ENCODE measurements at places on chromosomes 16 and 17.
A peak's percentile ranks its signal among the peaks of the same experiment; 100 is the strongest.

DNA sequence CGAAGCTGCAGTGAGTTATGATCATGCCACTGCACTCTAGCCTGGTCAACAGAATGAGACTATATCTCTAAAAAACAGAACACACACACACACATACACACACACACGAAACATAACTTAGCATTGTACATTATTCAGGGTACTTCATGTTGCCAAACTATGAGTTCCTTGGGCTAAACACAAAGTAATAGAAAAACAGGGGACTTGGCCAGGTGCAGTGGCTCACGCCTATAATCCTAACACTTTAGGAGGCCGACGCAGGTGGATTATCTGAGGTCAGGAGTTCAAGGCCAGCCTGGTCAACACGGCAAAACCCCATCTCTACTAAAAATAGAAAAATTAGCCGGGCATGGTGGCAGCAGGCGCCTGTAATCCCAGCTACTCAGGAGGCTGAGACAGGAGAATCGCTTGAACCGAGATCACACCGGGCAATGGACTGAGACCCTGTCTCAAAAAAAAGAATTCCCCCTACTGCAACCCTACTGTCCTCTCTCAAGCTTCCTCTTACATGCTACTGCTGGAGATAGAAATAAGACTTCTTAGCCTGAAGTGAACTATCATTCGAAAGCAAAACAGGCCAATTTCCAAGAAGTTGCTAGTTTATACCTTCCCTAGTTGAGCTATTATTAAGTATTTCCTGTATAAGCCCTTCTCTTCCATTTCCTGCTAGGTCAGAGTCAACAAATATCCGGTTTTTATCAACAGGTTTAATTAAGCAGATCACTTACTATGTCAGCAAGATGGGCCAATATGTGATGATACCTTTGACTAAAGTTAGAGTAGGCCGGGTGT, 7.2 kb downstream of the LSM12 start:
- no peak for DNase-seq

GRCh38 chr17:57548421-57549410, 196.4 kb downstream of the CCDC182 start:
- DNase-seq = no peak

DNA sequence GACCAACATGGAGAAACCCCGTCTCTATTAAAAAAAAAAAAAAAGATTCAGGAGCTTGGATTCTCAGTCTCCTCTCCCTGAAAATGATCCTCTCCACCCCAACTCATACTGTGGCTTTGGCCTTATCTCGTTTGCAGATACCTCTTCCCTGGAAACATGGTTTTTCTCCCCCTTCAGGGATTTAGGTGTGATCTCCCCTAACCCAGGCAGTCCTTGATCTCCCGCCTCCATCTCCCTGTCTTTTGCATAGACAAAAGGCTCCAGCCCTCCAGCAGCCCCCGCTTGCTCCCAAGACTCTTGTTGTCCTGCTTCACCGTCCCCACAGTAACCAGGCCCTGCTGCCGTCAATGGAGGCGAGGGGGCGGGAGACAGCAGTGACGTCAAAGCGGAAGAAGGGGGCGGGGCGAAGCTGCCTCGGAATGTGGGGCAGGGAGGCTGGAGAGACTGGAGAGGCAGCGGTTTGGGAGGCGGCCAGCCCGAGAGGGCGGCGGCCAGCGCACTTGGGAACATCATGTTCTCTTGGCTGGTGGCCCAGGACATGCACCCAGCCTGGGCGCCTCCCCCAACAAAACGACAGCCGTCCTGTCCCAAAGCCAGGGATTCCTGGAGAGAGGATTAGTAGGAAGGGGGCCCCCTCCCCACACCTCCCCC, 1.9 kb upstream of the PER1 start:
- DNase-seq = peak; percentile 65

GRCh38 chr17:1880851-1881630, 51.2 kb downstream of the RPA1 start:
- no peak for DNase-seq

DNA sequence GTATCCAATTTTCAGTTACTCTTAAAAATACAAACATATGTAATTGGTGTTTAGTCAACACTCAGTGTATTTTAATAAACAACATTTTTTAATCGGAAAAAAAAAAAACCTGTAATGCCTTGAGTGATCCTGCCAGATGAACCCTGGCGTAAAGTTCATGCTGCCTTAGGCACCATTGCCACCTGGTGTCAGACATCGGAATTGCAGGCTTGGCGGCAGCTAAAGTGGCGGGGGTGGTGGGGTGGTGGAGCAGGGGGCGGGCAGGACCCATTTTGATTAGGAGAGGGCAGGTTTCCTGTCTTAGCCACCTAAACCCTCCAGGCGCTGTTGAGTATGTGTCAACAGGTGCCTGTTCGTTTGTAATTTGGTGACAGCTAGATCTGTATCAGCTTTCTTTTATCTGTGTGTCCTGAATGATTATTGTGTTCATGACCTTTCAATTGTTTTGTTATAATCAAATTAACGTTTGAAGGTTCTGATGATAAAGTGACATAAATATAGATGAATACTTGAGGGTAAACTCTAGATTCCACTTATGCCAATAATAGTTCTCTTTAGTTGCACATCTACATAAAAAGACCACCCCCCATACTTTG, 588.7 kb downstream of the CDH13 start:
- DNase-seq = no peak

DNA sequence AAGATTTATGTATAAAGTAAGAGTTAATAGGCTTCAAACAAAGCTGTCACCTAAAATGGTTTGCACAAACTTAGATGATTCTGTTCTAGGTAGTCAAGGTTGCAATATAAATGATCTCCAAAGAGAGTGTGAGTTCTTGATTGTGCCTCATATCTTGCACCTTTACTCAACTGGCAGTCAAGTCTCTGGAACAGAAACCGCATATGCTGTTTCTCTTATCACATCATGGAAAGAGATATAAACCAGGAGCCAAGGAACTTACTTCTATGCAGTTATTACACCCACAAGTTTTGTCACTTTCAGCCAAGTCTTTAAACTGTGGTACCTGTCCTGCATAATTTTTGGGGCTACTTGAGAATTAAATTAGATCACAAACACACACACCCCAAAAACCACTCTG, 5.2 kb downstream of the SSH2 start:
- DNase-seq = no peak

DNA sequence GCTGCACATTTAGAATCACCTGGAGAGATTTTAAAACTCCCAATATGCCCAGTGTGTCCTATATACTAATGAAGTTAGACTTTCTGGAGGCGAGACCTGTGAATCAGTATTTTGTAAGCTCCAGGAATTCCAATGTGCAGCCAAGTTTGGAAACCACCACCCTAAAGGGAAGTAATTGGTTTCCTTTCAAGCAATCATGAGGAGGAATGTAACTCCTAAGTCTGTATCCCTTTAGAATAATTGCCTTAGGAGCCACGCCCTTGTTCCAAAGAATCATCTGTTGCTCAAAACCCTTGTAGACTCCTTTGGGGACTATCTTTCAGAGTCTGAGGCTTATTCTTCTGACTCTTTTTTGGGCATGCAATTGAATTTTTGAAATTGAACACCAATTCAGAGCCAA, 84.4 kb downstream of the DNAH9 start:
- DNase-seq = no peak

DNA sequence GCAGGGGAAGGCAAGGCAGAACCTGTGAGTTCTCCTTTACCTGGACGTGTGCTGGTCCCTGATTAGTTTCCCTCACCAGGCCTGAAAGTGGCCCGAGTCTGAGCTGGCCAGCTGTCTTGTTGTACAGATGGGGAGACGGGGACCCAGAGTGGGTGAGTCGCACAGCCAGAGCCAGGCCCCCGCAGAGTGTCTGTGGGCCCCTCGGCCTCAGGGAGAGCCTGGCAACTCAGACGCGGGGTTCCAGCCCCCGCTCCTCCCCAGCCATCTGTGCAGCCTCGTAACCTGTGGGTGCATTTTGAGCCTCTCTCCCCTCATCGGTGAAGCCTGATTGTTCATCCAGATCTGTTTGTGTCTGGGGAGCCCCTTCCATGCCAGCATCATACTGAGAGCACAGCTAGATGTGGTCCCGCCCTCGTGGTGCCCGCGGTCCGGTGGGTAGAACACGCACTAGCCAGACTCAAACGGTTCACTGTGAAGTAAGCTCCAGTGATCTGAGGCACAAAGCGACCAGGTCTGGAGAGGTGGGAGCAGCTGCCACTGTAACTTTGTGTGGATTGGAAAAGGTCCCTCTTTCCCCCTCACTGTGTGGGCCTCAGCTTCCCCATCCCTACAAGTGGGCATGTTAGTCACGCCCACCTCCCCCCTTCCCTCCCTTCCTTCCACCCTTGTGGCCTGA, 6.0 kb upstream of the NDRG4 start:
- no peak for DNase-seq

- no peak for DNase-seq
Observed at GRCh38 chr17:49850772-49851386, 3.0 kb upstream of the TAC4 start.

DNA sequence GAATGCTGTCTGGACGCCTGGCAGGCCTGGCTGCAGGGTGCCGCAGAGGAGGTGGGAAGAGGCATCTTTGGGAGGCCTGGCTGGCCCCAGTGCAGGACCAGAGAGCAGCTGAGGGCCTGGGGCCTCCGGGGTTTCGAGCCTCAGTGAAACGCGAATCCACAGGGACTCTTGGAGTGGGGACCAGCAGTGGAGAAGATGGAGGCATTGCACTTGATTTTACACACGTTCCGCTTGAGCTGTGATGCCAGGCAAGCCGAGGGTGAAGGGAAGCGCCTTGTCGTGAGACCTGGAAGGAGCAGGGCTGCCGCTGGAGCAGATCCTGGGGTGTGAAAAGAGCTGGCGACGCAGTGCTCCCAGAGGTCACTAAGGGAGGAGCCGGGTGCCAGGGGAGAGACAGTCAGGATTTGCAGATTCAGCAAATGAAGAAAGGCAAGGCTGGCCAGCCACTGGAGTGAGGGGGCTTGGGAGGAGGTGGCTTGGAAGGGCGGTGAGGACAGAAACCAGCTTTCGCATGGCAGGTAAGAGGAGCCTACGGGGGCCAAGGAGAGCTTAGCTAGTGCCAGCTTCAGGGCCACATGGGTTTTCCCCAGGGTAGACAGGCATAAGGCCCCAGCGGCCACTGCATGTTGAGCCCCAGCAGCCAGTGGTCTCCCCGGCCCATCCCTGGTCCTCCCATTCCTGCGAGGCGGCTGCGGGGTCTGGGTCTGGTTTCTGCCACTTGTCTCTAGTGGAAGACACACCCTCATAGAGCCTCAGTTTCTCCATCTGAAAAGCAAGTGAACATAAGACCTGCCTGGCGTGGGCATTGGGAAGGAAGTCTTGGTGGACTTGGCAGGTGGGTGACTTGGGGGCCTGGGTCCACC, 175.2 kb upstream of the CHMP6 start:
- DNase-seq = no peak

GRCh38 chr17:40515011-40515410, 13.6 kb upstream of the TNS4 start:
- no peak for DNase-seq

DNA sequence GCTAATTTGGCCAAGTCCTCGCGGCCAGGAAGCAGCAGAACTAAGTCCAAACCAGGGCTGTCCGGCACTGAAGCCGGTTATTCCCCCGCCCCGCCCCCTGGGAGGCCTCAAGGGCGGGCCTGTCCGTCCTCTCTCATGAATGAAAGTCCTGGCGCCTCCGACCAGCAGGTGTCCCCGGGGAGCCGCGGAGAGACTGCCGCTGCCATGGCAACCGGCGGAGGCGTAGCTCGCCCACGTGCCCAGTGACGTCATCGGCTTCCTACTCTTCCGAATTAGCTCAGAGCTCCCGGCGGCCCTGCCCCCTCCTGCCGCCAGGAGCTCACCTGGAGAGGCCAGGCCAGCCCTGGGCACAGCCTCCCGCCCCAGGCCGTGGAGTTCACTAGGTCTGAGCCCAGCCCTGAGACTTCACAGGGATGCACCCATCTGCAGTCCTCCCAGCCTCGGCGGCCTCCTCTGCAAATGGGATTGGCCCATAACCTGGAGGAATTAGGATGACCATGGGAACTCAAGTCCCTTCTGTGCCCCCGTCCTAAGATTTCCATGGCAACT, 1.3 kb downstream of the SPATA2L start:
- DNase-seq = peak; percentile 92

GRCh38 chr16:55294931-55295342, 29.1 kb upstream of the IRX6 start:
- DNase-seq = no peak

GRCh38 chr17:36566081-36566480, 21.4 kb downstream of the GGNBP2 start:
- no peak for DNase-seq

GRCh38 chr16:75529056-75529905, 6.6 kb downstream of the CHST5 start:
- no peak for DNase-seq

DNA sequence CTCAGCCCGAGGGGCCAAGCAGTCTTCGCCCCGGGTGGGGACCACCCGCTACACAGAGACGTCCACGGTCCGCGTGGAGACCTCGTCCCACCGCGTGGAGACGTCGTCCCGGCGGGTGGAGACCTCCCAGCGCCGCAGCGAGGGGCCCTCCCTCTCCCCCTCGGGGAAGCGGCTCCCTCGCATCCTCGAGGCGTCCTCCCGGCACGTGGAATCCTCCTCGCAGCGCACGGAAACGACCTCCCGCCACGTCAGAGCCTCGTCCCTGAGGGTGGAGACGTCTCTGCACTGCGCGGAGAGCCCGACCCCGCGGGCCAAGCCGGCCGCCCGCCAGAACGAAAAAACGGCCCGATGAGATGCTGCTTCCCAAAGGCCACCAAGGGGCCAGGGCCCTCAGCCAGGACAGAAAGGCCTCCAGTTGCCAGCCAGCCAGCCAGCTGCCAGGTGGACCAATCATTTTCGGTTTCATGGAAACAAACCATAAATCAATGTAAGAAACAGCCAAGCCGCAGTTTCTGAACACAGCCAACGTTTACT, 424 bp downstream of the C17orf100 start:
- DNase-seq = no peak

- DNase-seq = no peak
Observed at GRCh38 chr16:85612801-85613603, at the start of gene GSE1. GSE1 (plus strand) TSS chr16:85613322; CDS start chr16:85613392, 70 bp downstream.

DNA sequence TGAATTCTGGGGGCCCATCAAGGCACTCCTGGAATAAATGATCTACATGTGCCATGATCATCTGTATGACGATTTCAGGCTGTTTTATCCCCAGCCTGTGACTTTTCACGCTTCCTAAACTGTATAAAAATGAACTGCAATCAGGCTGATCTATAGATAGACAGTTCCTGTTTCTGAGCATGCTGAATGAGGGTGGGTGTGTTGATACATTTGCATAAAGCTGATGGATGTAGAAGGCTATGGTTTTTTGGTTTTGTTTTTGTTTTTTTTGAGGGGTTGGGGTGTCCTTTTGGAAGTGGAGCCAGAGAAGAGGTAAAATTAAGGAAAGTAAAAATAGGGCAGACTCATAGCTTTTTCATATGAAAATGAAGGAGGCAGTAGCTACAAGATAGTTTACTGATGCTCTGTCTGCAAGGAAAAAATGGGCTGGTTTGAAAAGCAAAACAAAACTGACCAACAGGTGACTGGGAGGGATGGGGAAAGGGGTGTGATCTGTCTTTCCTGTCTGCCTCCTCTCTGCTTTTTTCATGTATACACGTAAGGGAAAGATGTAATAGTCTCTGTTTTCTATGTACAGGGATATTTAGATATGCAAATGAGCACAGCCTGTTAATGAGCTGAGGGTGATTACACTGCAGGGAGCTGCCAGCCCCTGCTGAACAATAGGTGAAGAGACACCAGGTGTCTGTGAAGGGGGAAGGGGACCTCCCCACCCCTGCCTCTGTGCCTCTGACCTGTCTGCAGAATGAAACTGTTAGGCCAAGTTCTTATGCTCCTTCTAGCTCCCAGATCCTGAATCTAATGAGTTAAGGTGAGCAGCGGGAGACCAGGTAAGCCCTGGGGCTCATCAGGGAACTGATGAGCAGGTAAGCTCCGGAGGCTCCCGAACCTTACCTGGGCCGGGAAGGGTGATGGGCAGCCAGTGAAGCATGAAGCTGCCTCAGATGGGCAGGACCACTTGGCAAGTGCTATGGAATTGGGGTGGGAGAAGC, 46.6 kb upstream of the LYRM9 start:
- DNase-seq = no peak
